ENCODE measurements at places on chromosomes 7 and 10.

DNA sequence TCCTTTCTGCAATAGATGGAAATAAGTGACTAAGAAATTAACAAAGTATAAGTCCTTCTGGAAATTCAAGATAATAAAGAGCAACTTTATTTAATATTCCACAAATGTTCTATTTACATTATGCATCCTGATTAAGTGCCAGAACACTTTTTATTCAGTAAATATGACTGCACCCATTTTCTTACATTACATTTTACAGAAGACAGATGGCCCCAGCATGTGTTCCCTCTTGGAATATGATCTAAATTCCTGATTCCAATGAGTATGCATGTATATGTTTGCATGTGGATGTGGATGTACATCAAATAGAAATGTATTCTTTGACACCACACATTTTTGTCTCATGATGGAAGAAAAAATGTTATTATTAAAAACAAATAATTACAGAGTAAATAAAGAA lies 628.7 kb upstream of the SEMA3D start:
- no peak for DNase-seq

DNA sequence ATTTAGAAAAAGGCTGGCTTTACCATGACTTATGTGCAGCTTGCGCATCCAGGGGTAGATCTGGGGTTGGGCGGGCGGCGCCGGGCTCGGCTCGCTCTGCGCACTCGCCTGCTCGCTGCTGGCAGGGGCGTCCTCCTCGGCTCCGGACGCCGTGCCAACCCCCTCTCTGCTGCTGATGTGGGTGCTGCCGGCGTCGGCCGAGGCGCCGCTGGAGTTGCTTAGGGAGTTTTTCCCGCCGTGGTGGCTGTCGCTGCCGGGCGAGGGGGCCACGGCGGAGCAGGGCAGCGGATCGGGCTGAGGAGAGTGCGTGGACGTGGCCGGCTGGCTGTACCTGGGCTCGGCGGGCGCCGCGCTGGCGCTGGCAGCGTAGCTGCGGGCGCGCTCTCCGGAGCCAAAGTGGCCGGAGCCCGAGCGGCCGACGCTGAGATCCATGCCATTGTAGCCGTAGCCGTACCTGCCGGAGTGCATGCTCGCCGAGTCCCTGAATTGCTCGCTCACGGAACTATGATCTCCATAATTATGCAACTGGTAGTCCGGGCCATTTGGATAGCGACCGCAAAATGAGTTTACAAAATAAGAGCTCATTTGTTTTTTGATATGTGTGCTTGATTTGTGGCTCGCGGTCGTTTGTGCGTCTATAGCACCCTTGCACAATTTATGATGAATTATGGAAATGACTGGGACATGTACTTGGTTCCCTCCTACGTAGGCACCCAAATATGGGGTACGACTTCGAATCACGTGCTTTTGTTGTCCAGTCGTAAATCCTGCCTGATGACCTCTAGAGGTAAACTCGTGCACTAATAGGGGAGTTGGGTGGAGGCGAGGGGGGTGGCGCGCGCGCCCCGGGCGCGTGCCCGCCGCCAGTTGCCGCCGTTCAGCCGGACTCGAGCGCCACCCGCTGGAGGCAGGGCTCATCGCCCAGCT lies at the start of gene HOXA5:
Gene HOXA5, minus strand, starts transcription at position 659 of the 927 bp plus-strand sequence. Its CDS starts 74 bp downstream, at position 585.
- peak; percentile 100 for DNase-seq

DNA sequence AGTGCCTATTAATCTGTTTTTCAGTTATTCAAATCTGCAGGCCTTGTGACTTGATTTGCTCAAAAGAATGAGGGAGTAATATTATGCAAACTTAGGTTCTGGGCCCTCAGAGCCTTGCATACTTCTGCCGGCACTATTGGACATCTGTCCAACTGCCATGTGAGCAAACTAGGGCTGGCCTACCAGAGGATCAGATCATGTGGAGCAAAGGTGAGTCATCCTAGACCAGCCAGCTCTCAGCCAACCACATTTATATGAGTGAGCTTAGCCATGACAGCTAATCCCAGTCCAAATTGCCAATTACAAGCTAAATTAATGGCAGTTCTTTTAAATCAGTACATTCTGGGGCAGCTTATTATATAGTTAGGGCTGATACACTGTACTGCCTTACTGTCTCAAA lies 69.6 kb downstream of the SDHAF3 start:
- peak; percentile 1 for DNase-seq

DNA sequence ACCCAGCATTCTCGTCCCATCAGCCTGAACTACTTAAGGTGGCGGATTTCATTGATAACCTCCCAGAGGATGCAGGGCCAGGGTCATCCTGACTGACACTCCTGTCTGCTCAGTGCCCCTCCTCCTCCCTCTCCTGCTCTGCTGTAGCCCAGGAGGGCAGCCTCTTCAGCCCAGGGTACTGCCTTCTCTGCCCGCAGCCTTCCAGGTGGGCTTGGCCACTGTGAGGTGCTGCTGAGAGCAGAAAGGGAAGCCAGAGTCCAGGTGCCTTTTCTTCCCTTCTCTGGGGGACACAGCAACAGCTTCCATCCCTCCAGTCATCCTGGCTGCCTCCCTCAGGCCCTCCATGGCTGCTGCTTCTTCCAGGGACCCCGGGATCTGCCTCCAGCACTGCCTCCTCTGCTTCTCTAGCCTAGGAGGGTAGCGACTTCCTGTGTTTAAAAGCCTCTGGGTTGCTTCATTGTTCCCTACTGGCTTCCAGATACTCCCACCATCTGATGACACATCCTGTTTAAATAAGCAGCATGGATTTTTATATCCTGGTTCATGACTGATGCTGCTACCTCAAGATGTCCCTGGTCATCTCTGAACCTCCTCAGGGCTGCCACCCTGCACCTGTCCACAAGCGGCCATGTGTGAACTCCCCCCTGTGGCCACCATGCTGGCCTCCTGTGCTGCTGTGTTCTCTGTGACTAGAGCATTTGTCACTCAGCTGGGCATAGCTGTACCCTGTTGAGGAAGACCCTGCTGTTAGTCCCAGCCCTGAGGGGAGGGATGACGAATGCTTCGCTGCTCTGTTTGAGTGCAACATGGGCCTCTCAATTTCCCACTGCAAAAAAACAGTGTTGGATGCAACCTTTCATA lies 55.8 kb downstream of the AKR1C4 start:
- DNase-seq, result no peak

- no peak for DNase-seq
Measured at GRCh38 chr7:139648941-139649425, 125.5 kb downstream of the CLEC2L start.

GRCh38 chr10:794382-794956 lies 105.0 kb upstream of the DIP2C start:
- DNase-seq, result no peak

DNA sequence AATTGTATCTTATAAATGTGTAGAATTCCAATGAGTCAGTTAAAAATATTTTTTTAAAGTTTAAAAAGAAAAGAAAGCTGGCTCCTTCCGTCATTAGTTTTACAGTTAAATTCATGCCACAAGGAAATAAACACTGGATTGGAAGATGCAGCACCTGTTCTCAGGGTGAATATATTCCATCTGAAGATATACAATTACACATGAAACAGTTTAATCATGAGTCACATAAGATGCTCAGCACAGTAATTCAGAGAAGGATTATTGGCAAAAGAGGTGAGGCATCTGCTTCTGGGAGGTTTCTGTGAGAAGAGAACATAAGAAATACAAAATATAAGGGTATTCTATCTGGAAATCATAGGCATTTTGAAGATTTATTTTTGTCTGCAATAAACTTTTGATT lies 376.5 kb upstream of the SORCS1 start:
- no peak for DNase-seq

GRCh38 chr7:28309704-28310459 lies 102.4 kb upstream of the CREB5 start:
- no peak for DNase-seq

DNA sequence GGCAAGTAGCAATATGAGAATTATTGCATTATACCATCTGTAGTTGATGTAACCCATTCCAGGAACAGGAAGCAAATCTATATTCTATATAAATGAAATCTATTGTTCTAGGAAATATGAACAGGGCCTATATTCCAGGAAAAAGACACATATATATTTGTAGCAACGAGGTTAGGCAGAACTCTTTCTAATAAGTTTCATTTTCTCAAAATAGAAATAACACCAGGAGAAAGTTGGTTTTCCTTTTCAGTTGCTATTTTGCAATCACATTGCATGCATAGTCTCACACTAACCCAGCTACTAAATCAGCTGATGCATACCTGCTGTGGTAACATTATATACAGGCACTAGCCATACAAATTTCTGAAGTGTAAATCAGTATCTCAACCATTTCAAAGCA lies 6.2 kb upstream of the IFIT2 start:
- peak; percentile 66 for DNase-seq

GRCh38 chr10:128186959-128187787 lies 61.0 kb upstream of the MKI67 start:
- DNase-seq, result no peak
